EL (cell line): ENCODE measurements at places on chromosomes 5 and 9.

- DNase-seq = no peak
Measured at GRCh38 chr5:38376404-38376803, 118.0 kb downstream of the EGFLAM start.

- no peak for DNase-seq
Measured at GRCh38 chr5:1180096-1180495, 21.3 kb upstream of the SLC6A19 start.

GRCh38 chr5:24804221-24804681, 159.5 kb upstream of the CDH10 start:
- no peak for DNase-seq

GRCh38 chr5:153813901-153814300, 224.8 kb downstream of the FAM114A2 start:
- DNase-seq = no peak

- DNase-seq = no peak
Measured at GRCh38 chr5:885529-885928, 7.1 kb downstream of the BRD9 start.

- no peak for DNase-seq
Measured at GRCh38 chr5:3317051-3317795, 278.4 kb upstream of the IRX1 start.

GRCh38 chr9:18477121-18477660, 3.2 kb downstream of the ADAMTSL1 start:
- DNase-seq = no peak

DNA sequence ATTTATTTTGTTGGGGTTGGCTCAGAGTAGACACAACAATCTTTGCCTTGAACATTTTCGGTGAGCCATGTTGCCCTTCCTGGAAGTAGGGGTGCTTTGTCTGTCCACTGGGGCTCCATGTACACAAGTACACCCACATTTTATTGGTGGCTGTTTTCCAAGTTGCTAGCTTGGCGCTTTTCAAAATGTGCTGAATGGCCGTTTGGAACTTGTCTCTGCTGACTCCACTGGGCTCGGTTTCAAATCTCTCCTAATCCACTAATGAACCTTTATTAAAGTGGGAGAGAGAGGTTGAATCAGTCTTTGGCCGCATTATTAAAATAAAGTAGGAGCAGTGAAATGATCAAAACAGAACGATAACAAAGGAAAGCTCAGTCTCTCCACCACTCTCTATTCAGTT, 64.6 kb upstream of the TAF11L2 start:
- DNase-seq = no peak

DNA sequence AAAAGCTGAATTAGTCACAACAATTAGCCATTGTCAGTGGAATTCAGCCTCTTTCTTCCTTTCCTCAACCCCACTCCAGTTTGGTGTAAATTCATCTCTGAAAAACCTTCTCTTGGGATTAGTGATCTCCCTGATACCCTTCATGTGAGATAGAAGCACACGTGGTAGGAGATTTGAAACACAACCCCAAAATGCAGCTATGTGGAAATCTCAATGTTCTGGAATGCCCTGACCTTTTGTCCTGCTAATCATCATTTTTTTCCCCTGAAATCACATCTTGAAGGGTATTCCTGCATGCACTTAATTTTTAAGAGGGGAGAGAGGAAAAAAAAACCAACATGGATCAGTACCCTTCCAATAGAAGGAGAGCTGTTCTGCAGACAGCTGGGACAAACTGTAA, 612.6 kb downstream of the EBF1 start:
- no peak for DNase-seq

DNA sequence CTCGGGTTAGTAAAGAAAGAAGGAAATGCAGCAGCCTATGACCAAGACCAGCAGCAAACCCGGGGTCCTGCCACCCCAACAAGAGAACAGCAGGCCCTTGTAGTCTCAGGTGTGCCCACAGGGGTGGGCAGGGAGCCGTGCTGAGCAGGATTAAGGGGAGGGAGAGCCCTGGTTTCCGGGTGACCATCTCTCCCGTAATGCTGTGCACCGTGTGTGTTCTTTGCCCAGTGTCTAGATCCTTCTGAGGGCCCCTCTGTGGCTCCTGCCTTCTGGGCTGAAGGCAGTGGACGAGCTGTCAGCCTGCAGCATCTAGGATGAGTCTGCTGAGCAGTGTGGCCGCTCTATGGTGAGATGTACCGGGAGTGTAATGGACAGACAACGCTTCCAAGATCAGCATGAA, 12.7 kb upstream of the PLEKHG4B start:
- no peak for DNase-seq

- DNase-seq = peak; percentile 26
Measured at GRCh38 chr9:90915693-90916092, 114.1 kb downstream of the SYK start.

- DNase-seq = no peak
Measured at GRCh38 chr9:136691316-136692184, 4.3 kb upstream of the AGPAT2 start.

DNA sequence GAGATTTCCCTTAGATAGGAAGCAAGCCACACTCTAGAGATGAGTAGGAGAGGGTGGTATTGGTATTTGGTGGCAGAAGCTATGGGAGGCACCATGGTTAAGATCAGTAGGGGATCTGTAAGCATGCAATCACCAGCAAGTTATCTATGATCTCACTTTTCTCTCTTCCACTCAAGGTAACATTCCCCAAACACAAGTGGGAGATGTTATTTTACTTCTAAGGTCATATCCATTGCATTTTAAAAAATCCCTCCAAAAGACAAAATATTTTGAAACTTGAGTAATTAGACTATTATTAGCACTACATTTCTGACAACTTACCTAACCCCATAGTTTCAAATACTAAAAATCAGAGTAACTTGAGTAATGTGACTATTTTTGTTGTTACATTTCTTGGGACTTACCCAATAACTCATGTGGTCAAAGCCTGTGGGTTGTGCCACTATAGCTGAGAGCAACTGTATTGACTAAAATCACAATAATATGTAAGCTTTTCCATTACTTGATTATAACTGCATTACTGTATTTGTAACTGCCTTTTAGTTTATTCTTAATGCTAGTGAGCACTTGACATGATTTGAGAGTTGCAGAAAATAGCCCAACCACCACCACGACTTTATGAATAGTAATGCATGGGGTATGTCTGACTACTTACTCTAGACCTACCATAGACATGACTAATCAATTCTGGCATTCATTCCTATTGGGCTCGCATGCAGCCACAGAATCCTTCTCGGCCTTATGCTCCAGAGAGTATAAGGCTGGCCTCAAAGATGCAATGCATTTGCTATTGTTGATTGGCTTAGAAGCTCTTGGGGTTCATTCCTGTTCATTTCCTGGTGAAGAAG, 264.7 kb downstream of the TRIM32 start:
- DNase-seq = peak; percentile 96

DNA sequence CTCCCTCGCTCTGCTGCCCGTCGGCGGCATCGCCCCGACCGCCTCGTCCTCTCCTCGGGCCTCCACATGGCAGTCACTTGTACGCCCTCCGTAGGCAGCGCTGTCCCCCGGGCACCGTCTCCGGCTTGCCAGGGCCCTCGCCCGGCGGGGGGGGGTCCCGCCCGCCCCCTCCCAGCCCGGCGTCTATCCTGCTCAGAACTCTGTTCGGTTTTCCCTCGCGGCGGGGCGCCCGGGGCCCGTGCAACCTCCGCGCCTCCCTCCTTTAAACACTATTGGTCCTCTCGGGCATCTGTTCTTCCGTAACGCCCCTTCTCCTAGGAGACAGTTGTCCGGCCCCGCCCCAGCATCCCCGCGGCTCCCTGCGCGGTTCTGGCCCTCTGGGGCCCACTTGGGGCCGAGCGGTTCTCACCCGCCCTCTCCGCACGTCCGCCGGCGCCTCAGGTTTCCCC, 831 bp downstream of the ODF2 start:
- peak; percentile 84 for DNase-seq

DNA sequence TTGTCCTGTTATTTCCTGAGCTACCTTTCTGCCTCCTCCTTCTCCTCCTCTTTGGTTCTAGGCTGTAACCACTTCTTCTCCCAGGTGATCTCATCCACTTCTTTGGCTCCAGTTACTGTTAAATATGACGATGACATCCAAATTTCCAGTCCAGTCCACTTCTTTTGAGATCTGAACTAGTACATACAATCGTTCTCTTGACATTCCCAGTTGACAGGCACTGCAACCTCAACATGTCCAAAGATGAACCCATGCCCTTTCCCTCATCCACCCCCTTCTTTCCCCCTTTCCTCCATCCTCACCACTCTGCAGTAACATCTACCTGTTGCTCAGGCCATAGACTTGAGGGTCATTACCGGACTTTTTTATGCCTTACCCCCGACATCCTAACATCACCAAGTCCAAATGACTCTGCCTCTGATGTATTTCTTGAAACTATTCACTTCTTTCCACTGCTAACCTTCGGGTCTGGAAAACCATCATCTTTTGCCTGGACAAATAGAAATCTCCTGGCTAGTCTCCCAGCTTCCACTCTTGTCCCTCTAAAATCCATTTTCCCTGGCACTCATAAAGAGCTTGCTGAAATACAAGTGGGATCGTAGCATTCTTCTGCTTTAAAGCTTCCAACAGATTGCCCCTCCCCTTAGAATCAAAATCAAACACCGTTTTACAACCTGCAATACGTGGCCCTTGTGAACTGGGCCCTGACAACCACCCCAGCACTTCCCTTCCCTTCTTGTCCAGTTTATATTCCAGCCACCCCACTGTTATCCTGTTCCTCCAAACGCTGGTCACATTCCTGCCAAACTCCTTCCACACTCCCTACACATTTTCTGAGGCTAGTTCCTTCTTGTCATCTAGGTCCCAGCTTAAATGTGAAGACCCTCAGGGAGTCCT, 31.5 kb downstream of the KLF9 start:
- no peak for DNase-seq

DNA sequence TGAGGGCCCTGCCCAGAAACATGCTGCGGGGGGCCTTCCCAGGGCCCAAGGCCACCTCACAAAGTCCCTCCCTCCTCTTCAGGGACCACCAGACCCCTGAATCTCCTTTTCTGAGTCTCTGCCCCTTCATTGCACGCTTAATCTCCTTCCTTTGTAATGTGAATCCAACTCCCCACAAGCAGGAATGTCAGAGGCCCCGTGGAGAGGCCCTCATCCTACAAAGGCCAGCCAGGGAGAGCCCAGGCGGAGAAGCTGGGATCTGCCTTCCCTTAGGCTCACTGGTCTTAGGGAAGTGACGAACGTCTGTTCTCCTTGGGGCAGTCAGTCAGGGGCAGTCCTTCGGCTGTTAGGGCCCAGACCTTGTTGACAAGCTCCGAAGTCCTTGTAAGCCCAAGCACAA, 2.3 kb downstream of the SMIM33 start:
- DNase-seq = no peak

- no peak for DNase-seq
Measured at GRCh38 chr9:108479989-108480652, 375.7 kb downstream of the ACTL7B start.

- peak; percentile 0 for DNase-seq
Measured at GRCh38 chr5:51960617-51961121, 577.4 kb downstream of the ISL1 start.

DNA sequence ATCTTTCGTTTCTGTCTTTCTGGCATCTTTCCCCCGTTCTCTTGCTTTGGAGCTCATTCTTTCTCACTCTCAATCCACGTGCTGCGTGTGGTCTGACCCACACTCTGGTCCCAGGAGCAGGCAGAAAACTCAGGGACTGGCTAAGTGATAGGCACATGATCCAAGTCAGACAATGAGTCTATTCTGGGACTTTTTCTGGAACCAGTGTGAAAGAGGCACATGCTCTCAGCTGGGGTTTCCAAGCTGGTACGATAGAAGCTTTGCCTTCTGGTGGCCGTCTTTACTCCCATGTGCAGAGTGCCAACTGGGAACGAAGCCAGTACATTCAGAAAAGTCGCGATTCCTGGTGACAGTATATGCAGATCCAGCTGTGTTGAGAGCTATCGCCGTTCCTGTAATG, 94.4 kb downstream of the PDZD2 start:
- no peak for DNase-seq

GRCh38 chr5:138853132-138853531, 22.0 kb downstream of the LRRTM2 start:
- DNase-seq = no peak

- peak; percentile 69 for DNase-seq
Measured at GRCh38 chr9:84169240-84169639, 171.3 kb downstream of the SLC28A3 start.

GRCh38 chr9:23717505-23717904, 108.5 kb downstream of the ELAVL2 start:
- DNase-seq = no peak

DNA sequence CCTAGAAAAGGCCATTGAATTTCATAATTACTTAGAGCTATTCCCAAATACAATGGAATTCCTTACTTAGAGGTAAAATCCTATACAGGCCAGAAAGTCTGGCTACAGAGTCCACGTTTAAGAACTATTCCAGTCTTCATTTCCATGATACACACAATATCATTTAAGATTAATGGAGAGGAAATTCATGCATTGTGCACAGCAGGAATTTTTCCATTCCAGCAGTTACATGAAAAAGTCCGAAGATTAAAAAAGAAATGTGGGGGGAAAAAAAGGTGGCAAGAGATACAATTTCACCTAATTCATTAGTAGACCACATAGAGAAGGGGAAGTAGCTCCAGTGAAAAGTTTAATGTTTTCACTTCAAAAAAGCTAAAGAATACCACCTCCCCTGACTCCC, 63.1 kb downstream of the CHD1 start:
- DNase-seq = no peak

DNA sequence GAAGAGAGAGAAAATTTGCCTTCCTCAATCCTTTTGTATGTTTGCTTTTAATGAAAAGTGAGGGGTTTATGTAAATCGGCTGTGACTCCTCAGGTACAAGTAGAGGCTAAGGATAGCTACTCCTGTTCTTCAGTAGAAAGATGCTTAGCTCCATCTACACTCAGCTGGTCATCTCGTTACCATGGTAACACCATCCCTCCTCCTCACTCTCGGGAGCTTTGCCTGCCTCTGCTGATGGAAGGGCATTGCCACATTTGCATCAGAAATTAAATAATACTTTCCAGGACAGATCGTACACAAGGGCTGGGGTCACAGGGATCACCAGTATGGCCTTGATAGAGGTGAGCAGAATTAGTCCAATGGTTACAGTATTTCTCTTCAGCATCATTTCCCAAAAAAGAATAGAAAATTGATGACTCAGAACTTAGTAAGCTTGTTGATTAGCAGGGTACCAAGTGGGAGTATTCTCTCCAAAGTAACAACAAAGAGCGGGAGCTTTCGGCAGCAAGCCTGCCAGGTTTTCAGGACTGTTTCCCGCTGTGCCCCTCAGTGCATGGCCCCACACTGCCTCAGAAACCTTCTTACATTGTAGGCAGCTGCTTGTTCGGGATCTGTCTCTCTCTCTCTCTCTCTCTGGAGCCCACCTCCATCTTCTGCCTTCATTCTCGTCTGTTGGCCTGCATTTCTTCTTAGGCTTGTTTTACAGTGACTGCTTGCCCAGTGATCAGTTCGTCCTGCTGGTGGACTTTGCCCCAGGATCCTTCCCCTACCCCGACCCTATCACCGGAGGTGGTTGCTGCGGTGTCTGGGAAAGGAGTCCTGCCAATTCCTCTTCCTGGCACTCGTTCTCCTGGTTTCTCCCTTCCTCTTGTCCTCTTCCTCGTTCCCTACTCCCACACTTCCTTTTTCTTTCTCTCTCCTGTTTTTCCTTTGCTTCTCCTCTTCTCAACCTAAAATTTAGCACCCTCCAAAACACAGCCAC, 51.9 kb upstream of the SNAPC3 start:
- no peak for DNase-seq
